Stimulated activated CD4-positive, alpha-beta T cell treated with anti-CD3 and anti-CD28 coated beads, Interleukin-15, amount 100 ng/mL, for 1 hour (primary cell): ENCODE measurements at places on chromosomes 2 and 18.

DNA sequence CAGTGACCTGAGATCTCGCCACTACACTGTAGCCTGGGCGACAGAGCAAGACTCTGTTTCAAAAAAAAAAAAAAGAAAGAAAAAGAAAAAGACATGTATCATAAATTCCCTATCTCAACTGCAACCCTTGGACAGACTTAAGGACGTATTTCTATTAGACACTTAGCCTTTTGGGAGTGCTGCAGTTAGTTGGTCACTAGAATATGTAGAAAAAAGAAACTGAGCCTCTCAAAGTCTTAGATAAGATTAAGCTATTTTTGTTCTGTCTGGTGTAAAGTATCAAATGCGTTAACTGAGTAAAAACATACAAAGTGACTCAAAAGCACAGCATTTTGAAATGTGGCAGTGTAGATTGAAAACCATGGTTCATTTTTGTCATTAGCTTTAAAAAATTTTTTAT is 7.3 kb downstream of the NBEAL1 start:
- no peak for DNase-seq

GRCh38 chr2:157596992-157597681 is 31.5 kb downstream of the ACVR1C start:
- peak; percentile 20 for DNase-seq

GRCh38 chr2:231390667-231391066 is 4.8 kb upstream of the B3GNT7 start:
- DNase-seq: no peak

GRCh38 chr2:23312996-23313606 is 71.9 kb upstream of the KLHL29 start:
- no peak for DNase-seq

DNA sequence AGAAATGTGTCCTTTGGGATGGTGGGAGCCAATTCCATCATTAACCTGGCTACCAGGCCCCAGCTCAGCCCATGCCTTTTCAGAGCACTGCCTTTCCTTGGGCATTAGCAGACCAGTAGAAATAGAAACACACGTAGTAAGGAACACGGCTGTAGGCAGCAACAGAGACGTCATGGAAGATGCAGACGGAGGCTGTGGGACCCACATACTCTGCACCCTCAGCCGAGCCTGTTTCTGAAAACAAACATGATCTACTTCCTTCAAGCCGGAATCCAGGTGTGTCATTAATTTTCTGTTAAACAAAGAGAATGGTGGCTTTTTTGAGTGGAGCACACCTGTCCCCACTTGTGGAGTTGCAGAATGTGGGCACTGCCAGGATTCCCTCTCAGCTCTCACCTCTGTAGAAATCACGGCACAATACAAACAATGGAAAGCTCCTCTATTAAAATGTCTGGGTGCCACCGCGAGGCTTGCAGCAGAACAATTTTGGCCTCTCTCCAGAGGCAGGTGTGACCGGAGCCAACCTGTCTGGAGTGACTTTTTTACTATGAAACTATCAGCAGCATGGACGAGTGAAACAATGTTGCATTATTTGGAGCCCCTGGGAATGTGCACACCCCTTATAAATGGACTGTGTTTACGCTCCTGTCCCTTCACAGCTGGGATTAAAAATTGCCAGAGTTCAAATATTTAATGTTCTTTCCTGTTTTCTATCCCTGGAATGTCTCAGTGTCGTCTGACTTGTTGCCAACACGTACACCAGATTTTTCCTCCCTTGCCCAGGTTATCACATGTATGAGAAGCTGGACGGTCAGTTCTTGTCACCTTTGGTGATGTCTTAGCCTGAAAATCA is 31.7 kb downstream of the SPP2 start:
- DNase-seq: no peak

GRCh38 chr18:10230072-10230471 is 224.4 kb upstream of the APCDD1 start:
- no peak for DNase-seq

- DNase-seq: no peak
Measured at GRCh38 chr2:126945118-126945517, 46.4 kb downstream of the TEX51 start.

DNA sequence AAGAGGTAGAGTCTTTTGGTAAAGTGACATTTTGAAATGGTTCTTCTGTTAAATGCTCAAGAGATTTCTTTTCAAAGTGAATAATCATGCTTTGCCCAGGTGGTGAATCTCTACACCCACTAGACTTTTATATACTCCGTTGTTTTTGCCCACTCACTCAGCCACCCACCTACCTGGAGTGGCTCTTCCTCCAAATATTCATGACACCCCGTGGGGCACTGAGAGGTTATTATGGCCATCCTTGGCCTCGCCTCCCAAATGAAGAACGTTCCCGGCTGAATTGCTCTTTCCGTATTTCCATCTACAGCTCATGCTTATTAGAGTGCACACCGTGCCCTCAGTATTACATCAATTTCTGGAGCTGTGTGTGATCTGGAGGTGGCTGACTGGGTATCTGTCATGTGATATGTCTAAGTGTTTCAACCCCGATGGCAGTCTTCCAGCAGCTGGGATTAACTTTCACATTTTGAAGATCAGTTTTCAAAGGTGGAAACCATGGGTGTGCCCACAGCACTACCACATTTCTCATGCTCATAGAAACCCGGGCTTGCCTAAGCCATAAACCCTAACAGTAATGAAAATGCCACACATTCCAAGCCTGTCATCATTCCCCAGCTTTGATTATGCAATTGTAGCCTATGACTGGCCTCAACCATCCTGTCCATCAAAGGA is 406.6 kb upstream of the MMADHC start:
- no peak for DNase-seq
